ENCODE measurements at places on chromosomes 16 and 17.

GRCh38 chr17:83191388-83192160 is 112.2 kb downstream of the METRNL start:
- no peak for DNase-seq

GRCh38 chr17:50468304-50469207 is at the start of gene CHAD:
CHAD (minus strand) TSS chr17:50468880; CDS start chr17:50468813, 67 bp downstream.
- DNase-seq, result no peak

DNA sequence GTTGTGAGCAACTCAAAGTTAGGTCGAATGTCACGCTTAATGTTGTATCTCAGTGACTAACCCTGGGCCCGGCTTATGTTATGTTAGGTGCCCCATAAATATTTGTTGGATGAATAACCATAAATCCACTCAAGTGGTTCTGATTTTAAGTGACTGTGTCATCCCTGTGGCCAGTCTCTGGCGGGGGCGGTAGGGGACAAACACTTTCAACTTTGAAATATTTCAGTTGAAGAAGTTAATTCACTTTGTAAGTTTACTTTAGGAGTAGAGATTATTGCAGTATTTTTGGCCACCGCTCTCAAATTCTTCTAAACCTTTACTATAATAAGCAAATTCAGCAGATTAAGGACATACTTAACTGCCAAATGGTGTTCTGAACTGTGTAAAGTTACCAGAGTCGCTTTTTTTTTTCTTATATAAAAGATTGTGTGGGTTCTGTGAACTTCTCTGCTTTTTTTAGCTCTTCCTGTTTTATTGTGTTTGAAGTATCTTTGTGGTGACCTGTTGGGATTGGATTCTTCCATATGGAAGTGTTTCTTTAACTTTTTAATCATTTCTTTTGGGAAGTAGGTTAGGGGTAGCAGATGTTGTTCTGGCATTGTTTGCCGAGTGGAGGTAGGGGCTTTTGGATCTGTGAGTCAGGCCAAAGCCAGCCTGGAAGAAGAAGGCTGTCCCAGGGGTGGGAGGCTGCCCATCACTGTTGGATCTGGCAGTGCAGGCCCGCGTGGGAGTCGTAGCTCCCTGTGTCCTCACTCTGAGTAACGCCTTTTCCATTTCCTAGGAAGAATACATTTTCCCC is 61.4 kb upstream of the TBX2 start:
- no peak for DNase-seq

DNA sequence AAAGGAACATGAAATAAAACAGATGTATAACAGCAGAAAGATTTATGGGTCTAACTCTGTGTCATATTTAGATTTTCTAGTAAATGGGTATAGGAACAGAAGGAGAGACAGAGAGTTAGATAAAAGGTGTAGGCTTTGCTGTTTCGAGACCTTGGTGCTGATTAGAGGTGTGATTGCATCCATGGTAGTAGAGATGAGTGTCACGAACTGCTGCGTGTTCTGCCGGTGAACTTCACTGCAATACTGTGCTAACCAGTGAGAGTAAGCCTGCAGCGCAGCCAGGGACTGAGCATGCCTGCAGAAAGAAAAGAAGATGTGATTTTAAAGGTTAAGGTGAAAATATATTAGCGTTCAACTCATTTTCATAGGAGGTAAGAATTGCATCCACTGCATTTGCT is 53.7 kb upstream of the GSG1L start:
- no peak for DNase-seq

DNA sequence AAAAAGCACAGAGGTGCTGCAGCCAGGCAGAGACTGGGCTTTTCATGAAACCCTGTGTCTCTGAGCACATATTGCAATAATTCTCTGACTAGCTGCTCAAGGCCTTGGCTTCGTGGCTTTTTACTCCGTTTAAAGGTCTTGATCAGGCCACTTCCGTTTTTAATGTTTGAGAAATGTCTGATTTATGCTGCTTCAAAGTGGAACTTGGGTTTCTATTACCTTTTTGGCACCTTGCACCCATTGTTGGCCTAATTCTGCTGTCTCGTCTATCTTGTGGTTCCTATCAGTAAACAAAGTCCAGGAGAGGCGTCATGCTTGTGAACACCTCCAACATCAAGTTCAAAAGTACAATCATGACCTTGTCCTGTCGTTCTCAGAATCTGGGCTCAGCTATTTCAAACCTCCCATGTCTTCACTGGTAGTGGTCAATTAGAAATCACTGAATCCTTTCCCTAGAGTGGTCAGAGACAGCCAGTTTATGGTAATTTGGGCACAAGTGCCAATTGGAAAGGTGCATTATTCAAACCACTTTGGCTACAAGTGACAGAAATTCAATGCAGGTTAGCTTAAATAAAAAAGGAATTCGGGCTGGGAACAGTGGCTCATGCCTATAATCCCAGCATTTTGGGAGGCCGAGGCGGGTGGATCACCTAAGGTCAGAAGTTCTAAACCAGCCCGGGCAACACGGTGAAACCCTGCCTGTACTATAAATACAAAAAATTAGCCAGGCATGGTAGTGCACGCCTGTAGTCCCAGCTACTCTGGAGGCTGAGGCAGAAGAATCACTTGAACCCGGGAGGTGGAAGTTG is 33.3 kb upstream of the METTL9 start:
- no peak for DNase-seq

- DNase-seq, result no peak
These were observed 7.0 kb downstream of the DERL2 start for GRCh38 chr17:5478992-5479391.

DNA sequence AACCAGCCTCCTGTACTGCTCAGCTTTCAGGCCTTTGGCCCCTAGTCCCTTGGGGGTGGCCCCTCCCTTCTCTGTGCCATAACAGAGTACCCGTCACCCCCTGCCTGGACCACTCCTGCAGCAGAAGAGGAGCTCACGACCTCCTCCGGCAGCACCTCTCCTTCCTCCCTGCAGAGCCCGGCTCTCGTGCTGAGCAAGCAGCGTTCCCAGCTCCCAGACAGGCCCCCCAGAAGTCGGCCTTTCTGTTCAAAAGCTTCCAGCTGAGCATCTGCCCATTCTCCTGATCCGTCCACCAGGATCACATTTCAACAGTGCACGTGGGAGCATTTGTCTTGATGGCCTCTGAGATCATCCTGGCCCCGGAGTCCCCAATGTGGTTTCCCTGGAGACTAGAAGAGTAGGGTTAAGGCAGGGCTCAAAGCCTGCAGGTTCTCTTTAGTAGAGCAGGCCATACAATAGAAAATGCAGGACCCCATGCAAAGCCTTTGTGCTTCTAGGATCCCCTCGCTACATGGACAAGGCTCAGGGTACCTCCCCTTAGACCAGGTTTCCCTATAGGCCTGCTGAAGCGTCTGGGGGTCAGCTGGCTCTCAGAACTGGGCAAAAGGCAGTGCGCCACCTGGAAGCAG is 35.6 kb downstream of the NLRC3 start:
- DNase-seq, result no peak

- no peak for DNase-seq
These were observed 1.8 kb upstream of the TMEM98 start for GRCh38 chr17:32926183-32926582.

GRCh38 chr17:74235040-74235581 is 21.7 kb downstream of the TTYH2 start:
- DNase-seq, result no peak

GRCh38 chr17:32015245-32016013 is 8.2 kb downstream of the LRRC37B start:
- DNase-seq, result no peak

DNA sequence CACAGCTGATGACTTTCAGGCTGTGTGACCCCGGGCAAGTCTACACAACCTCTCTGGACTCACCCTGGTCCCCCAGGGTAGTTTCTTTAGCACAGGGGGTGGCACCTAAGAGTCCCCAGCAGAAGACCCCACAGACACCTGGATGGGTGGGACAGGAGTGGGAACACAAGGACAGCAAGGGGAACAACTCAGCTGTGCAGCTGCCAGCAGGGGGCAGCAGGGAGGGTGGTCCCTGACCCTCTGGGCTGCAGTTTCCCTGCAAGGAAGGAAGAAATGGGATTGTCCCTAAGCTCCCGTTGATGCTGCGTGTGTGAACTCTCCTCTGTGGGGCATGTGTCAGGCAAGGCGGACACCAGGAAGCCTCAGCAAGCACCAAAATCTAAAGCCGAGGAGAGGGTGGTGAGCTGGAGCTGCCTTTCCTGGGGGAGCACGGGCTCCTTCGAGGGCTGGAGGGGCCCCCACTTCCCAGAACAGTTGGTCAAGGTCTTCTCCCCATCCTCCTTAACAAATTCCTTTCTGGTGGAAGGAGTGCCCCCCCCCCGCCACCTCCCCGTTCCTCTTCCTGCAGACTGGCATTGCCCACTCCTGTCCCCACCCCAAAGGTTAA is 24.1 kb upstream of the CDH5 start:
- DNase-seq, result no peak

GRCh38 chr16:3152991-3153368 is 18.2 kb downstream of the ZNF213 start:
- DNase-seq, result no peak

- no peak for DNase-seq
These were observed 23.7 kb downstream of the YPEL2 start for GRCh38 chr17:59355030-59355701.

- DNase-seq, result no peak
These were observed 33.1 kb downstream of the PLD6 start for GRCh38 chr17:17172990-17173389.

DNA sequence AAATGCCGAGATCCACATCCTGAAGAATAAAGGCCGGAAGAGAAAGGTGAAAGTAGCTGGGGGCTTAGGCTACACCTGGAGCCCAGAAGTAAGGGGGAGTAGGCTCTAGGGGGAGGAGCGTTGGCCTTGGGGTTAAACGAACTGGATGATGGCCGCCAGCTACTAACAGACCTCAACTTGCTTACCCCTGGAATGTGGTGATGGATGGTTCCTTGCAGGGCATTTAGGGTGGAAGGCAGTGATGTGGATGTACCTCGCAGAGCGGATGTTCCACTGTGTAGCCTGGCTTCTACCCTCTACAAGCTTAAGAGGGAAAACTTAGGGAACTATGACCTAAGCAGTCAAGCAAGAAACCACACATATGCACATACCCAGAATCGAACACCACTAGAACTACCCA is 2.3 kb upstream of the MAZ start:
- DNase-seq, result no peak

DNA sequence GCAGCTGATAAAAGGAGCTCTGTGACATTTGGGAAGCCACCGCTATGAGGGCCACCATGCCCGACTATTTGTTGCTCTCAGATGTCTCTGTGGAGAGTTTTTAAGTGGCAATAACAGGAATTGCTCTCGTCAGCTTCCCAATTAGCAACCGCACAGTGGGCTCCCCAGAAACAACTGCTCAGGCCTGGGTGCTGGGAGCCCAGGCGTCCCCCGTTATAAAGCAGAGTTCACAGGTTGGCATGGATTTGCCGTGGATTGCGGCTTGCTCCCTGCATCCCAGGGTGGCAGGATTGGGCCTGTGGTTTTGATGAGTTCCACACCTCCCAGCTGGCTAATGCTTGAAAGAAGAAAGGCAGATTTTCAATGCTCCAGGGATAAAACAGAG is 289.9 kb downstream of the CPPED1 start:
- DNase-seq, result no peak

DNA sequence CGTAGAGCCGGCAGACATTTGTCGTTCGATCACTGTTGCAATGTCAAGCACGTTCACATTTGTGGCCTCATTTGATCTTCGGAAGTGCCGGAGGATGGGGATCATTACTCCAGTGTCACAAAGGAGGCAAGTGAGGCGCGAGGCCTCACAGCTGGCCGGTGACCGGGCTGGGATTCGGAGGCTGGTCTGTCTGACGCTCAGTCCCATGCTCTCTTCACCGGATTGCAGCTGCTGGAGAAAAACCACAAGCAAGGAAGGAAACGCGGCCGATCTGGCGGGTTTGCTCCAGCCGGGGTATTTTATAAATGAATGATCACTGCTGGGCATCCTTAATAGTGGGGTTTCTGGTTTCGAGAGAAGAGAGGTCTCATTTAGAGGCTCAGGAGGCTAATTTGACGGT is 127.8 kb downstream of the OR1D5 start:
- DNase-seq, result no peak

DNA sequence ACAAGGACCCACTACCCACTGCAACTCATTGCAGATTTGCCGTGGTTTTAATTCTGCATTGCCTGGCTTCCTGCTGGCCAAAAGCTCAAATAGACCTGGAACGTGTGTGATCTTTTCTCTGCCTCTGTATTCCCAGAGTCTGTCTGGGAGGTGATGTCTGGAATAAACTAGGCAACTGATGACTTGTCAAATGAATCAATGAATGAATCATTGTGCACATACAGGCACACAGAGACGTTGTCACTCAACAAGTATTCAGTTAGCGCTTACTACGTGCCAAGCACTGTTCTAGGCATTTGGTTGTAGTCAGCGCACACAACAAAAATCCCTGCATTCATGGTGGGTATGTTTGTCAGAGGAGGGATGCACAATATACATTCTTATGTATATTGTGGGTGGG is 8.9 kb downstream of the TMEM132E start:
- DNase-seq, result no peak

GRCh38 chr16:58201163-58201562 is 3.3 kb upstream of the CSNK2A2 start:
- no peak for DNase-seq

- DNase-seq, result no peak
These were observed 244.6 kb upstream of the MAF start for GRCh38 chr16:79845033-79845733.

GRCh38 chr17:1979182-1979985 is 45.8 kb downstream of the RTN4RL1 start:
- DNase-seq, result no peak

- DNase-seq, result no peak
These were observed at the start of gene CD300A for GRCh38 chr17:74466111-74466827. CD300A (plus strand) TSS chr17:74466634; CDS start chr17:74466704, 70 bp downstream.

DNA sequence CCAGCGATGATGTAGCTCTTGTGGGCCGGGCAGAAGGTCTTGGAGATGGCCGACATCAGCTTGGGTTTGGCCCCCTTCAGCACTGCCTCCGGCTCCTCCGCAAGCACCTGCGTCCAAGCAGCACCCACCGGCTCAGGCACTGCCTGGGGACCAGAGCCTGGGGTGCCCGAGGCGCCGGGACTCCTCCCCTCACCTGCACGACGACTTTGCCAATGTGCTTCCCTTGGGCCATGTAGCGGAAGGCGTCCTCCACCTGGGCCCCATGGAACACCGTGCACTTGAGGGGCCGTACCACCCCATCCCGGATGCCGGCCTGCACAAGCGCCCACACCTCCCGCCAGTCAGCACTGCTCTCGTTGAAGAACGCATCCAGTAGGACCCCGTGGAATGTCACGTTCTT is 15.0 kb downstream of the FASN start:
- no peak for DNase-seq

GRCh38 chr16:768428-768827 is 7.9 kb downstream of the MSLN start:
- no peak for DNase-seq

- DNase-seq, result no peak
These were observed 244.6 kb upstream of the SDK2 start for GRCh38 chr17:73888862-73889261.

DNA sequence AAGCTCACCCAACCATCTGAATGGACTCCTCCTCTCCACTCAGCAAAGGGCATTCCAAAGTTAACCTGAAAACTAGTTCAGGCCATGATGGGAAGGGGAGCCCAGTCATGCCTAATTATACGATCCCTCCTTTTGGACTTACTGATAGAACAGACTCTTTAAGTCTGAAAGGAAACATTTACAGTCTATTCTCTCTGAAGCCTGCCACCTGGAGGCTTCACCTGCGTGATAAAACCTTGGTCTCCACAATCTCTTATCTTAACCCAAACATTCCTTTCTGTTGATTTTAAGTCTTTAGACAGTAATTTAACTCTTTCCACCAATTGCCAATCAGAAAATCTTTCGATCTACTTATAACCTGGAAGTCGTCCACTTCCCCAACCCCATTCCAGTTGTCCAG is 9.0 kb upstream of the MPP2 start:
- no peak for DNase-seq

GRCh38 chr16:10181196-10182162 is 749 bp downstream of the GRIN2A start:
- DNase-seq, result no peak

Data from cortex of kidney (tissue), 1 donor.